ENCODE measurements at places on chromosomes 2 and 18.
A peak's percentile ranks its signal among the peaks of the same experiment; 100 is the strongest.

DNA sequence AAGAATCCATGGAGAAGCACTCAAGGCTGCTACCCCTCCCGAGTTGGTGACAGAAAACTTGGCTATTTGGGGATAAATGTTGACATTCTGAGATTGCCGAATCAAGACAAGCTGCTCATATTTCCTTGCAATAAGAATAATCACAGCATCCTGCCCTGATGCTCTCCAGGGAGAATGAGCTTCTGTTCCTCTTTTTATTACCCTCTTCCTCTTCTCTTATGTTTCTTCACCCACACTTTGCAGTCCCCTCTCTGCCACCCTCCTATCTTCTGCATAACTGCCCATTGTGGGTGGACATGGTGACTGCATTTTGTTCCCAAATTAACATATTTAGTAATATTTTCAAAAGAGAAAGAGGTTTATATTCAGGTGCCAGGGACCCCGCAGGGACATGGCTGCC, 11.9 kb upstream of the MSGN1 start:
- DNase-seq = no peak

DNA sequence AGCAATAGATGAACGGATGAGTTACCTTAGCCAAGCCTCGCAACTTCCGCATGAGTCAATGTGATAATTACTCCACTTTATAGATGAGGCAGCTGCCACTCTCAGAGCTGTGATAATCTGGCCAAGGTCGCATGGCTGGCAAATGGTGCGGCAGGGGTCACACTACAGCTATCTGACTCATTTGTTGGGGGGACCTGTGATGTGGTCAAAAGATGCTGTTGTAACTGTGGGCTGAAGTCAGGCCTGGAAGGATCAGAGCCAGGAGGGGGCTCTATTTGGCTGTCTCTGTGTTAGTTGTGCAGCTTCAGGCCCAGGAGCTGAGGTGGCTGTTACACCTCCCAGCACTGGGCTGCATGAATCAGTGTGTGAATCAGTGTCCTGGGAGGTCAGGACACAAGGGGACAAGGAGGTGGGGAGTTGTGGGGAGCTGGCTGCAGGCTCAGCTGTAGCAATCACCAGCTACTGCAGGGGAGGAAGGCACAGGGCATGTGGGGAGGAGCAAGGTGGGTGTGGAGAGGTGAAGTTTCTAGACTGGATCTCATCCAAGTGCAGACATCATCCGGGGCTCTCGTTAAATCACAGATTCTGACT, 33.1 kb downstream of the NGEF start:
- DNase-seq = peak; percentile 89

- no peak for DNase-seq
Observed at GRCh38 chr2:200730960-200731359, 80.8 kb upstream of the BZW1 start.

- DNase-seq = no peak
Observed at GRCh38 chr2:239772721-239773120, 252.4 kb downstream of the NDUFA10 start.

GRCh38 chr2:47086054-47086471, 69.0 kb downstream of the STPG4 start:
- DNase-seq = no peak

GRCh38 chr18:11672198-11672597, 16.9 kb upstream of the GNAL start:
- no peak for DNase-seq

GRCh38 chr2:235851828-235852525, 316.2 kb downstream of the GBX2 start:
- DNase-seq = no peak

DNA sequence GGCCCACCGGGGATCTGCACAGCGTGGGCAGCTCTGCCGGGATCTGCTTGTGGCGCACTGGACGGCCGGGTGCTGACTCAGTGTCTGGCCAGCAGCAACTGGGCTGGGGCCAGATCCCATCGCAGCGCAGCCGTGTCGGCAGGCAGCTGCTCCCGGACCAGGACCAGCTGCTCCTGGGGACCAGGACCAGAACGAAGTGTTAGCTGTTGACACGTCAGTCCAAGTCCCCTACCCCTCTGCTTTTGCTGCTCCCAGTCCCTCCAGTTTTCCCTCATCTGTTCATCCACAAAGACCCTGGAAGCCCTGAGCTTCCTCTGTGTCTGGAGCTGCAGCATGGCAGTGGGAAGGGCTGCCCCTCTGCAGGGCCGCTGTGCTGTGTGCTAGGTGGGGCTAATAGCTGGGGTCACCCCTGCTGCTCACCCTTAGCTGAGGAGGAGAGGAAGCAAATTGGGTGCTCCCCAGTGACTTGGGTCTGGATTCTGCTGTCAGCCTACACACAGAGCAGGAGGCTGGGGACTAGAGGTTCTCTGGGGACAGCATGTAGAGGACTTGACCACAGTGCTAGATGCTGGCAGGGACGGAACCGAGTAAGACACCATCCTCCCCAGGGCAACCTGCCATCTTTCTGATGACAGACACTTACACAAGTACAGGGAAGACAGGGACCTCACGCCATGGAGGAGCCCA, 16.9 kb upstream of the KIF1A start:
- DNase-seq = peak; percentile 60

- peak; percentile 56 for DNase-seq
Observed at GRCh38 chr18:36769172-36769571, 59.6 kb downstream of the TPGS2 start.

- no peak for DNase-seq
Observed at GRCh38 chr2:200063155-200063554, 107.8 kb downstream of the MAIP1 start.

DNA sequence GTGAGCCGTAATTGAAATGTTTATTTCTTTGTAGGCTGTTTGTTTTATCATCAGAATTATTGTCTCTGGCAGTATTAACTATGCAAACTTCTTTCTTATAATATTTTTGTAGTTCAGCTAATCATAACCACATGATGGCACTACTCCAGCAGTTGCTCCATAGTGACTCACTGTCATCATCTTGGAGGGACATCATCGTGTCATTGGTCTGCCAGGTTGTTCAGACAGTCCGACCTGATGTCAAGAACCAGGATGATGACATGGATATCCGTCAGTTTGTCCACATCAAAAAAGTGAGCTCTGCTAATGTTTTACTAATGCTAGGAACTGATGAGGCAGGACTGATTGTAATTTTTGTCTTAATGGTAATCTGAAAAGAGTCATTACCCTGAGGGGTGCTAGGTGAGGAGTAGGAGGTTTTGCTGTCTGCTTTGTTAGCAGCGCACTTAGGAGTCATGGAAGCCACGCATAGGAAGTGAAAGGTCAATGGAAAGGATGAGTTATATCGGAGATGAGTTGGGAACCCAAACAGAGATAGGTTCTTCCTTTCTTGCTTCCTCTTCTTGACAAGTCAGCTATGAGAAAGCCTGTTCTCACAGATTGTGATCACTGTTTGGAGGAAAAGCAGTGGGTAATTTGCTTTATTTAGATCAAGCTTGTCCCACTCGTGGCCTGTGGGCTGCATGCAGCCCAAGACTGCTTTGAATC, 49.2 kb downstream of the PIKFYVE start:
- peak; percentile 35 for DNase-seq

DNA sequence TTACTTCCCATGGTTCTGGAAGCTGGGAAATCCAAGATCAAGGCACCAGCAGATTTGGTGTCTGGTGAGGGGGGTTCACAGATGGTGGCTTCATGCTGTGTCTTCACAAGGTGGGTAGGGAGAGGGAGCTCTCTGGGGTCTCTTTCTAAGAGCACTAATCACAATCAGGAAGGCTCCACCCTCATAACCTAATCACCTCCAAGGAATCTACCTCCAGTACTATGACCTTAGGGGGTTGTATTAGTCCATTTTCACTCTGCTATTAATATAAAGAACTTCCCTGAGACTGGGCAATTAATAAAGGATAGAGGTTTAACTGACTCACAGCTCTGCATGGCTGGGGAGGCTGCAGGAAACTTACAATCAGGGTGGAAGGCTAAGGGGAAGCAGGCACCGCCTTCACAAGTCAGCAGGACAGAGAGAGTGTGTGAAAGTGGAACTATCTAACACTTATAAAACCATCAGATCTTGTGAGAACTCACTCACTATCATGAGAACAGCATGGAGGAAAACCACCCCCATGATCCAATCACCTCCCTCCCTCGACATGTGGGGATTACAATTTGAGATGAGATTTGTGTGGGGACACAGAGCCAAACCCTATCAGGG, 17.6 kb downstream of the TBC1D8 start:
- no peak for DNase-seq

- no peak for DNase-seq
Observed at GRCh38 chr2:197071213-197071612, 144.7 kb upstream of the PGAP1 start.

GRCh38 chr2:43478412-43479086, 117.3 kb downstream of the THADA start:
- no peak for DNase-seq

- DNase-seq = no peak
Observed at GRCh38 chr2:169172151-169172735, 102.9 kb downstream of the DHRS9 start.

- DNase-seq = no peak
Observed at GRCh38 chr2:129728035-129728972, 251.2 kb upstream of the RAB6C start.

DNA sequence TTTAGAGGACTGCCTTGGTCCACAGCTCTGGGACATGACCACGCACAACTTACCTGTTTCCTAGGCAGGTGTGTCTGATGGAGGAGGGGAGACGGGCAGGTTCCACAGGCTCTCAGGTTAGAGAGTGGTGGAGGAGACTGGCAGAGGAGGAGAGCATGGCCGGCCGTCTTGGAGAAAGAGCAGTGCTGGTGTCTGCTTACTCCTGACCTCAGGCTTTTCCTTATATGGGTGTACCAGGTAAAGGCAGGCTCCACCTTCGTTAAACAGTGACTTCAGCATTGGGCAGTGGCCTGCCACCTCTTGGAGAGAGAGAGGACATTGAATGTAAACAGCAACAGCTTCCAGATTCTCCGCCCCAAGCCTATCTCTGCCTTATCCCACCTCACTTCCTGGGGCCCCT, at the start of gene CAPN13:
CAPN13 (minus strand) TSS at position 198 of the 400 bp plus-strand sequence. CDS start 20,121 bp downstream, outside the sequence.
- no peak for DNase-seq

GRCh38 chr2:33927756-33928155, 328.7 kb upstream of the FAM98A start:
- no peak for DNase-seq

DNA sequence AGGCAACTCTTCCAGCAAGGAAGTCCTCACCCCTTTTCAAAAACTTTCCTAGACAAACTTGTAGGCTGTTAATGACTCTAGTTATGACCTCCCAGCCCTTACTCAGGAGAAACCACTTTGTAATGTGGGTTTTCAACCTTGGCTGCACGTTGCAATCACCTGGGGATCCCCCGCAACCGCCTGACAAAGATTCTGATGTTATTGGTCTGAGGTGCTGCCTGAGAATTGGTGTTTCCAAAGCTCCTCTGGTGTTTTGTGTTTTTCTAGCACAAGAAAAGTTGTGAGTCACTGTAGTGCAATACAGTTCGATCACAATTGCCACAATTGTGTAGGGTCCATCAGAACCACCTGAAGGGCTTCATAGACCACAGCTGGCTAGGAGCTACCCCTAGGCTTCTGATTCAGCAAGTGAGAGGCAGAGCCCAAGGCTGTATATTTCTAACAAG, 121.6 kb downstream of the SP100 start:
- DNase-seq = no peak

DNA sequence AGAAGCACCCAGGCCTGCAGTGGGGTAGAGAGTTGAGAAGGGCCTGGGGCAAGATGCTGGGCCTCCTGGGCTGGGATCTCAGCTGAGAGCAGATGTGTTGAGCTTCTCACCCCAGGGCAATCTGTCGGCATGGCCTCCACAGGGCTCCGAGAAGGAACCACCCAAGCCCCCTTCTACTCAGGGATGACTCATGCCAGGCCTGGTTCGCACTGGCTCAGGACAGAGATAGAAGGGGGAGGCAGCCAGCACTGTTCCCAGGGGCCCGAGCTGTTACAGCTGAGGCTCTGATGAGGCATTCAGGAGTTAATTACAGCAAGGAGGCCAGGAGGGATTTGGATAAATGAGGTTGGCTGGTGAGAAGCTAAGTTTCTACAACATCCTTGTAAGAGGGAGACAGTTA, 62.5 kb downstream of the CENPO start:
- DNase-seq = peak; percentile 25

DNA sequence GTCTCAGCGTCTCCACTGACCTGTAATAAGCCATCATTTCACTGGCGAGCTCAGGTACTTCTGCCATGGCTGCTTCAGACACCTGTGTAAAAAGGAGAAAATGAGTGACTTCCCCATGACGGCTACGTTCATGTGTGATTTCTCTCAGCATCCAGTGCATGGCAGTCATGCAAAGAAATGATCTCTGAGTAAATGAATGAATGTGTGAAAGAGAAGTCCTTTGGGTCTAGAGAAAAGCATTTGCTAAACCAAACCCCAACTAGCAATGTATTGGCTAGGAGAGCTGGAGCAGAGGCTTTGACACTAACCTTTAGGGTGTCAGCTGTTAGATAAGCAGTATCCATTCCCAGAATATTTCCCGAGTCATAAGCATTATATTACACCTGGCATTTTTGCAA, 417 bp downstream of the IL1B start:
- DNase-seq = peak; percentile 35

DNA sequence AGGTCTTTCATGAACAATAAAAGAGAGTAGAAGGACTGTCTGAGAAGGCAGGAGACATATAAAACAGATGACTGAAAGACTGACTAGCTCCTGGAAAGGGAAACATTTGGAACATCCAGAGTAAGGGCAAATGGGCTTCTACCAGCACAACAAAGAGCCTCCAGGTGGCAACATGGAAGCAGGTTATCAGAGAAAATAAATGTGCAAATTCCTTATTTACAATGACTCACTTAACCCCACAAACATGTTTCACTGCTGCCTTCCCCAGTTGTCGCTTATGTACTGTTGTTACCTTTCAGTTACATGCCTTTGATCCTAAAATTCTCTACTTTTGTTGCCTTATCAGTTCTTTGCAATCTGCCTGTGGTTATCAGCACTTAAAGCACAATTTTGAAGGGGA, 117.0 kb downstream of the HIBCH start:
- no peak for DNase-seq

DNA sequence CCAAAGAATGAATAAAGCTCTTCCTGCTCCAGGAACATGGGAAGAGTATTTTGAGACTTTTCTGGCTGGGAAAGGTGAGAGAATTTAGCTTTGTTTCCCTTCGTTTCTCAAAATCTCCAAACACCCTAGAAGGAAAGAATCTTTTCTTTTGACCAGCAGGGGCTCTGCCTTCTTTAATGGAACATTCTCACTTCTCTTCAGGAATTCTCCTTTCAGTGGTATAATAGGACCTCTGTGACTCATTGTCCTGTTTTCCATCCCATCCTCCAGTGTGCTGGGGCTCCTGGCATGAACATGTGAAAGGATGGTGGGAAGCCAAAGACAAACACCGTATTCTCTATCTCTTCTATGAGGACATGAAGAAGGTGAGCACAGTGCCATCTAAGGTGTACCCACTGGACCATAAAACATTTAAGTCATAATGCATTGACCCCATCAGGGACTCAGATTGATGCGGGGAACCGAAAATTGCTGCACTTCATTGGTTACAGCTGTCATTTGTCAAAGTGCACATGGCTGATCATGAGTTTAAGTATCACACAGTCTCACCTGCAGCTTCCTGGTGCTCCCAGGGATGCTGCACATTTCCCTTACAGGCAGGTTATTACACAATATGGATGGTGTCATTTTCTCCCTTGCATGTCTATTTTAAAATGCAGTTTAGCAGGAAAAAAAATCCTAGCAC, 5.5 kb downstream of the SULT1C4 start:
- no peak for DNase-seq

Measured in LHCN-M2 (cell line).